Naive thymus-derived CD8-positive, alpha-beta T cell (primary cell): ENCODE measurements at places on chromosomes 2 and 18.

DNA sequence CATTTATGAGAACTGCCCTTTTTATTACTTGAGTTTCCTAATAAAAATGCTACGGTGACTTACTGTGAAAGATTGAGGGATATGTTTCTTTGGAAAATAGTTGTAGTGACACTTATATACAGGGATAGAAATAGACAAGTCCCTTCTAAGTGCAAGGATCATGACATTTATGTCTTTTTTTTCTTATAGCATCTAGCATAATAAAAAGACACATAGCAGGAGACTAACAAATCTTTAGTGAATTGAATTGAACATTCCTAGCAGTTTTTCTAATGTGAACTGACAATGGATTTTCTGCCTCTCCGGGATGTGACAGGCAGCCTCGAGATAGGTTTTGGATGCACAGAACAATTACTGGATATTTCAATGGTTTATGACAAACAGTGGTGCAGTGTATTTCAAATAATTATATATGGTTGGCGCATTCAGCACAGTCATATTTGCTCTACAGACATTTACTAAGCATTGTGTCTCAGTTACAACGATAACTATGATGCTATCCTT is 562.8 kb downstream of the ADCYAP1 start:
- no peak for DNase-seq

GRCh38 chr2:200705305-200706041 is 106.2 kb upstream of the BZW1 start:
- no peak for DNase-seq

- DNase-seq, result no peak
Observed at GRCh38 chr18:12679183-12679786, 21.4 kb upstream of the SPIRE1 start.

- no peak for DNase-seq
Observed at GRCh38 chr2:220585241-220585640, 957.8 kb downstream of the SLC4A3 start.

- no peak for DNase-seq
Observed at GRCh38 chr18:25962176-25962575, 128.2 kb downstream of the SS18 start.

- no peak for DNase-seq
Observed at GRCh38 chr2:83067947-83068346, 1391.1 kb downstream of the SUCLG1 start.

GRCh38 chr2:237465515-237466148 is 21.4 kb upstream of the MLPH start:
- DNase-seq, result no peak

DNA sequence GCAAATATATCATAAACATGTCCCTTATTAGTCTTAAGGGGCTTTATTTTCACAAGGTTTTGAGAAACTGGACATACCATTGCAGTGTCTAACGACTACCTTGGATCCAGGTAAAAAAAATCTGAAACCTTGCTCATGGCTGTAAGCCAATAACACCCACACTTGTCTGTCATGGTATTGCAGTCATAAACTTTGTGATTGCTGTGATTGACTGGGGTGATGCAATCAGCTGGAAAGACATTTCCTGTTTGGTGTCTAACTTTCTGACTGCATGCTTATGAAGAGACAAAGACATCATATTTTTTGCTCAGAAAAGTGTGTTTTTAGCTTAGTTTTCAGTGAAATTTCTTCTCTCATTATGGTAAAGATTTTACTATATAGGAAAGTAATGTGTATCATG is 635.0 kb downstream of the TSN start:
- DNase-seq, result no peak
